ENCODE measurements at places on chromosomes 3 and 15.

GRCh38 chr3:195468391-195468776 is 25.6 kb upstream of the ACAP2 start:
- no peak for DNase-seq

- no peak for DNase-seq
Observed at GRCh38 chr3:17290894-17291293, 406.1 kb downstream of the PLCL2 start.

DNA sequence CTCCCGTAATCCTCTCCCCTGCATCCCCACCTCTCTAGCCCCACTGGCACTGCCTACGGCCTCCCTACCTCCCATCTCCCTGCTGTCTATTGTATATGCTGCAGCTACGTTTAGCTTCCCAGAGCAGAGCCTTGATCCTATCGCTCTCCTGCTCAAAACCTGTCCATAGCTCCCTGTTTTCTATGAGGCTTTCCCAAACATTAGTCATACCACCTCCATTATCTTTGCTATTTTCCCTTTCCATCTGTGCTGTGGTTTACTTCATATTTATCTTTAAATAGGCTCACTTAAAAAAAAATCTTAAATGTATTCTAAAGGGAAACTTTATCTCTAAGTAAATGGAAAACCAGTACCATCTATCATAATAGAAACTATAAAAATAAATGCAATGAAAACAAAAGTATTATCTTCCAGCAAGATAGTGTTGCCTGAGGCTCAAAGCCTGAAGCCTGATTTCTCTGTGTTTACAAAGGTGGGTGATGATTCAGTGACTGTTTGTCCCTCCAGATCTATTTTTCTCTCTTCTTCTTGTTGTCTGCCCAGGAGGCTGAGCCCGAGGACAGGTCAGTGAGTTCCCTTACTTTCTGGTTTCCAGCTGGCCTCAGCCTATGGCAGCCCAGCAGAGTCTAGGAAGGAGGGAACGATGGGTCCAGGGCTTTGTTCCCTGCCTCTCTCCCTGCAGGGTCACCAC is 397.1 kb upstream of the CFAP20DC start:
- DNase-seq = no peak

DNA sequence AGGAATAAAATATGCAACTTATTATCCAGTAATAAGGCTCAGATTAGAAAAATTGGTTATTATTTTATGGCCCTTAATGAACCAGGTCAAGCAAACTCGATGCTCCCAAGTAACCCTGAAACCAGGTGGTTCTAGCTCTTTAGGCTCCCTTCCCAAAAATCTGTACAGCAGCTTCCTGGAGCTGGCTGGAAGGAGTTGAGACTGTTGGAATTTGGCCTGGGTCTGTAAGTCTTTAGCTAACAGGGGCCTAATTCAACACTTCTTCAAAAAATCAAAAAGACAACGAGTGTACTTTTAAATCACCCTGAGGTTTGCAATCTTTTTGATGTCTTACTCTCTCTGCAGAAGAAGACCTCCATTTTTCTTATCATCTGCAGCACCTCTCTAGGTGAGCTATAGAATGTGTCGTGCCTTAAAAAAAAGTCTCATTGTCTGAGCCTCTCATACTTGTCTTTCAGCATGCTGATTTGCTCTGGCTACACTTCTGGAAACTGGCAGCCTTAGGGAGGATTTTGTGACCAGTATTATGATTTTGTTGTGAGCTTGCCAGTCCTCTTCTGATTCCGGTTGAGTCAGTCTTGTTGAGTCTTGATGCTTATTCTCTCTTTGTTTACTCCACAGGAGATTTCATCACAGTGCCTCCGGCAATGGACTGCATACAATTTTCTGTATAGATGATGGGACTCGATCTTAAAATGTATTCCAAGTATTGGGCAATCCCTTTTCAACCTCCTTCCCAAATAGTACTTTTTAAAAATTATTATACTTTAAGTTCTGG is 235.0 kb upstream of the KBTBD8 start:
- no peak for DNase-seq

DNA sequence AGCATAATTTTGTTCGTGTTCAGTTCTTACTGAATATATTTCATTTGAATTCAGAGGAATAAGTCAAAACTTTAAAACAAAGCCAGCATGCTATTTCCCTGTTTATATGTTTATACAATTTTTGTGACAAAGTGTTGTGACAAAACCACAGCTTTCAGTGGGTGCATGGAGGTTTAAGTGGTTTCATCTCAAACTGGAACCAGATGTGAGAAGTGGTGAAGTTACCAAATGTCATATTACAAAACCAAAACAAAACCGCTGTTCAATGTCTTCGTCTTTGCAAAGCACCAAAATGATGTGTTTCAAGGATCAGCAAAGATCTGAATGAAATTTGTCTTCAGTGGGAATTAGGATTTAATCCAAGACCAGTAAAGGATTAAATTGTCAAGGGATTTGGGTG is 59.3 kb upstream of the OSTN start:
- DNase-seq = peak; percentile 96

DNA sequence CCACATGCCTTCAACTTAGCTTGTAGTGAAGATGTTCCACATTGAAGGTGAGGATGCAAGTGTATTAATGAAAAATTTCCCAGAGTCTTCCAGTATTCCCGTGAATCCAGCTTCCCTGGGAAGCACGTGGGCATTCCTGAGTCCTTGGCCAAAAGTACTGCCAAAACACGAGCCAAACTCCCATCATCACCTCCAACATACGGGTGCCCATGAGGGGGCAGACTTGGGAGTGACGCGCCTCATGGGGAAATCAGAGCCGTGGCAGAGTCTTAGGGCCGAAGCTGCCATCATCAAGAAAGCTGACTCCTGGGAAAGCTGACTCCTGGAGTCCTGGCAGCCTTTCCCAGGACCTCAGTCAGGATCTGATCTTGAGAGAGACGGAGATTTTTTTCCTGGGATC is 20.1 kb upstream of the TM2D3 start:
- DNase-seq = no peak

GRCh38 chr3:134699141-134699711 is 48.4 kb upstream of the KY start:
- no peak for DNase-seq

- DNase-seq = no peak
Observed at GRCh38 chr3:86828751-86829150, 162.2 kb downstream of the VGLL3 start.

DNA sequence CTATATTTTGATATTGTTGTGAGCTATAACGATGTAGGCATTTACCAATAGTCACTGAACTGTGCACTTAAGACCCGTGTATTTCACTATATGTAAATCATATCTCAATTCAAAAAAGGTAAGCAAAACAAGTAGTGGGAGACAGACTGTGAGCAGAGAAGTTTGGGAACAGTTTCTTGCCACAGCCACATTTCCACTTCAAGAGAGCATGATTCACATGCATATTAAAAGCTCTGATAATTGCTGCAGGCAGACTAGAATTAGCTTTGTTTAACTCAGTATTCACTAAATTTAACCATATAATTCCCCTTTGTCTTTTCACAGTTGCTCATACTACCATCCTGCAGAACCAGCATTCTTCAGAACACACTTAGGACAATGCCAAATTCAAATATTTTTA is 168.4 kb upstream of the ZNF385D start:
- no peak for DNase-seq

- no peak for DNase-seq
Observed at GRCh38 chr15:62380011-62380410, 214.9 kb upstream of the C2CD4B start.

- no peak for DNase-seq
Observed at GRCh38 chr3:171396048-171396447, 64.2 kb downstream of the TNIK start.

- DNase-seq = peak; percentile 100
Observed at GRCh38 chr15:50107591-50108408, 11.2 kb downstream of the ATP8B4 start.

DNA sequence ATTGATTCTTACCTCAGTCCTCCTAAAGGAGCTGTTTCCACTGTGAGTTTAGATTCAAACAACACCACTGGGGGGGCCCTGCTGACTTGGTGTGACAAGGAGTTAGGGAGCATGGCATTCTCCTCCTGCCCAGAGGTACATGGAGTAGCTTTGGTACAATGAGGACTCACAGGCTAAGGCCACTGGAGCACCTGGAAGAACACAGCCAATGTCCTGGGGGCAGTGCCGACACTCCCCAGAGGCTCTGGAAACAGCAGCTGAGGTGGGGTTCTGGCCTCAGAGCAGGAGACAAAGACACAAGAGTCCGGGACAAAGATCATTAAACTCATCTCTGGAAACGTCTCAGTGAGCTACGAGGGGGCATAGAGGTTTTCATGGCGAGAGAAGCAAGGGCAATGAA is 69.7 kb upstream of the POMGNT2 start:
- DNase-seq = no peak

GRCh38 chr3:161347726-161348125 is 23.6 kb downstream of the SPTSSB start:
- no peak for DNase-seq

GRCh38 chr3:173622166-173622565 is 224.6 kb downstream of the NLGN1 start:
- no peak for DNase-seq

- no peak for DNase-seq
Observed at GRCh38 chr3:87795701-87796100, 263.1 kb downstream of the CGGBP1 start.

GRCh38 chr3:62621925-62622324 is 248.6 kb upstream of the FEZF2 start:
- DNase-seq = no peak

DNA sequence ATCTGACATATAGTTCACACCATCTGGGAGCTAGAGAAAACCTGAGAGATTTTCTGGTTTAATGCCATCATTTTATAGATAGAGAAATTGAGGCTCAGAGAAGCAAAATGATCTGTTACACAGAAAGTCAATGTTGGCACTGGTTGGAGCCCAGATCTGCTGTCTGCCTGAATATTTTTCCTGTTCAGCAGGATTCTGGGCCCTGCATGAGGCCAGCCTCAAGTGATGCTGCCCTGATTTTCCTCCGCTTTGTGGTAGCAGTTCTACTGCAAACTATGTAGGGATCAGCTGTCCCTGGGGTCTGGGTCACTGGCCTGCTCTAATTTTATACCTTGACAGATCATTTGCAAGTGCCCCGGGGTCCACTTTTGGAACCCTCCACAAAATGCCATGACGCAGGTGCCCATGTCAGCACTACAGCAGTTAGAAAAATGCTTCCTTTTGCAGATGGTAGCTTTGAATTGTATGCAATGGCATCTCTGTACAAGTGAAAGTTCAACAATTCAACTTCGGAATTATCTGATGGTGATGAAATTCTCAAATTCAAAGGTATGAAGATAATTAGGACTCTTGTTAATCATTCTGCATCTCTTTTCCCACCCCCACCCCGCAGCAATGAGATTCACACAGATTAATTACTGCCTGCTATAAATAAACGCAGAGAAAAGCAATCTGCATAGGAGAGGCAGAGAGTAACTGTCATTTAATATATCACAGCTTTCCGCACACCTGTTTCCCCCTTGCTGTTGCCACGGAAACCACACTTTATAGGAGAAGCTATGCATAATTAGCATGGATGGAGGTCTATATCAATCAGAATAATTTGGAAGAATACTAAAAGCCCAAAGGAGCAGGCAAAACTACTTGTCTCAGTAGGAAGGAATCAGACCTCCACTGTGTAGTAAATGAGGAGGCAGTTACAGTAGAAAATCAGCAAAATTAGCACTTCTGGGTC is 222.6 kb downstream of the PDCD6IP start:
- DNase-seq = no peak

DNA sequence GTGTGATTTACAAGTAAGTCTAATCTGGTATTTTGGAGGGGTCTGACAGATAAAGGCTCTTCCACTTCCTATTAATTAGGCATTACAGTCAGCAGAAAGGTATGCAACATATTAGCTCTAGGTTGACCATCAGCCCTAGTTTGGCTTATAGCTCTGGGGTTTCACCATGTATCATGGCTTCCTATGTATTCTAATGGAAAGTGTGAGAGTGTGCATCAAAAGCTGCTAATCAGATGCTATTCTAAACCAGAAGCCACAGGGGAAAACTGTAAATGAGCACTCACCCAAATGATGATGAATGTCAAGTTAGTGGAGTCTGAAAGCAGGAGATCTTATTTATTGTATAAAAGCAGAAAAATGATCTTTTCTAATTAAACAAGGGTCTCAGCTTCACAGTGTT is 149.2 kb upstream of the MITF start:
- no peak for DNase-seq

- no peak for DNase-seq
Observed at GRCh38 chr15:45884289-45884688, 249.5 kb downstream of the SQOR start.

GRCh38 chr3:69212411-69213160 is 90.2 kb upstream of the LMOD3 start:
- DNase-seq = peak; percentile 89

GRCh38 chr3:72418244-72418643 is 430.0 kb downstream of the SHQ1 start:
- no peak for DNase-seq

GRCh38 chr3:38758557-38758956 is 57.5 kb downstream of the SCN10A start:
- DNase-seq = no peak

DNA sequence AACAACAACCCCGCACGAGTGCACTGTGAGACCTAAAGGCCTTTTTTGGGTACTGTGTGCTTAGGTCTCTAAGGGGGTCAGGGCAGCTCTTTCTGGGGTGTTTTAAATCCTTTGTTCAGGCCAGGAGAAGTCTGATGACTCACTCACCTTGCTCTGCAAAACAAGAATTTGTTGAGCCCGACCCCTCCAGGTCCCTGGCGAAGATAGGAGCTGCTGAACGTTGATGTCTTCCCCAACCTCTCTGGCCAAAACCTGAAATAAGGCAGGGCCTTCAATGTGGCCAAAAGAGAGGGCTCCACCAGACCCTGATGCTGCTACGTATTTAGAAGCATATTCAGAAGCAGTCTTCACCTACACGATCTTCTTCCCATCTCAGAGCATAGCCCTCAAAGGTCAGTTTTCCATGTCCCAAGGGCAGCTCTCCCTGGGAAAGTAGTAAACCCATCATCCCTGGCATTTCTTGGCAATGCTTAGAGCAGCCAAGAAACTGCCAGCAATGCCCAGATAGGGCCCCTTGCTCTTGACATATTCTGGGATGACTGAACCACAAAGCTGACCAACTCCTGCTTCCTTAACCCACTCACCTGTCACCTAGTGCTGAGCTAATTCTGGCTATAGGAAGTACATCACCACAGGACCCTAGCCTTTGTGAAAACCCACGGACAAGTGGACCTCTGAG is 27.1 kb downstream of the CCDC13 start:
- no peak for DNase-seq

DNA sequence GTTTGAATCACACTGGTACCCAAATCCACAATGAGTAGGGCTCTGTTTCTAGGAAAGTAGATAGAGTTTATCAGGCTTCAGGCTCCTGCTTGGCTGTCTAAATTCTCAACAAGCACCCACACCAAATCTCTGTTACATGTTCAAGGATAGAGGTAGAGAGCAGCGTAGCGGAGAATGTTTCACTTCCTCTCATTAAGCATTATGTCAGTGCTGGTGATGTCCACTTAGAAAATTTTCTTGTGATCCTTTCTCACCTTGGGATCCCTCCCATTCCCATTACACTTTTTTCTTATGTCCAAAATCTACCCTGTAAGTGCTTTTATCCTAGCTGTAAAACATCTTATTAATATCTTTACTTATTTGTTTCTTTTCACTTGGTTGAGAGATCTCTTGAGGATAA is 34.7 kb upstream of the GCSAM start:
- DNase-seq = no peak

GRCh38 chr3:46934072-46934471 is 42.5 kb downstream of the CCDC12 start:
- DNase-seq = no peak

Measured in MV-4-11 (cell line).